Testis (tissue), 5 donors: ENCODE measurements at places on chromosomes 12 and 14. TPM values are rescaled to one million over a fixed set of nuclear protein-coding genes. Genes with fewer than 3 reads are reported as not detected.

SMIM41 gene
- 21.7 TPM for total RNA-seq

SRGAP1 gene
- total RNA-seq, result 26.9 TPM

ACVRL1 gene
- 9.1 TPM for total RNA-seq

NXPH4 gene
- 7.7 TPM for total RNA-seq

ZDHHC22 gene
- 1.7 TPM for total RNA-seq

PPHLN1 gene
- 91.7 TPM for total RNA-seq

MYH6 gene
- 0.12 TPM for total RNA-seq

BBOF1 gene
- total RNA-seq, result 25.1 TPM

KRT83 gene
- total RNA-seq, result 0.39 TPM

ZNF219 gene
- 42.8 TPM for total RNA-seq

BEST3 gene
- 0.74 TPM for total RNA-seq

ETFBKMT gene
- 7.3 TPM for total RNA-seq

SRRM4 gene
- 0.37 TPM for total RNA-seq

CDCA3 gene
- total RNA-seq, result 27.5 TPM

RNF212B gene
- total RNA-seq, result 23.2 TPM

EFS gene
- total RNA-seq, result 7.6 TPM

MRPS35 gene
- 35.1 TPM for total RNA-seq

PLEKHG3 gene
- total RNA-seq, result 20.1 TPM

VPS37B gene
- 90.1 TPM for total RNA-seq
